ENCODE measurements at places on chromosomes 6 and 20. TPM values are rescaled to one million over a fixed set of nuclear protein-coding genes. Genes with fewer than 3 reads are reported as not detected.

- DNase-seq = no peak
Observed at GRCh38 chr6:158396136-158396535, 83.9 kb downstream of the TULP4 start.

- no peak for DNase-seq
Observed at GRCh38 chr6:105874835-105875626, 211.1 kb upstream of the PRDM1 start.

ANKRD6 gene
- 2.7 TPM for total RNA-seq

GRCh38 chr6:106556368-106556960, 72.8 kb downstream of the RTN4IP1 start:
- DNase-seq = no peak

- no peak for DNase-seq
Observed at GRCh38 chr6:136994782-136995181, 50.0 kb downstream of the IL20RA start.

- no peak for DNase-seq
Observed at GRCh38 chr6:125749865-125750691, 646 bp downstream of the HEY2 start.

MKKS gene
- 5.5 TPM for total RNA-seq

DNA sequence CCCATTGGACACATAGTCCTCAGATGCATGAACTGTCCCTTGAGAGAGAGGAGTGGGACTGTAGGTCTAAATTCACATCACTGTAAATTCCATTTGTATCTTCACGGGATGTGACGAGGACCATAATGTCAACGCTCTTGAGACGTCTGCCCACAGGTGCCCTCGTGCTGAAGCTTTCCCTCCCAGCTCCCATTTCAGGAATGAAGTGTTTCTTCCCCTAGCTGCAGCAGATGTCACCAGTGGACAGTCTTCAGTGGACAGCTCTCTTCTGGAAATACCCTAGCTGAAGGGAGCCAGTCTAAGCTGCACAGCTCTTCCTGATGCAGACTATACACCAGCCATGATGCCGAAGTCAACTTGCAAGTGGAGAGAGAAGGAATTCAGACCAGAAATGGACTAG, 217.4 kb upstream of the ECI2 start:
- no peak for DNase-seq

- DNase-seq = no peak
Observed at GRCh38 chr20:24124003-24124402, 135.4 kb upstream of the GGTLC1 start.

DNA sequence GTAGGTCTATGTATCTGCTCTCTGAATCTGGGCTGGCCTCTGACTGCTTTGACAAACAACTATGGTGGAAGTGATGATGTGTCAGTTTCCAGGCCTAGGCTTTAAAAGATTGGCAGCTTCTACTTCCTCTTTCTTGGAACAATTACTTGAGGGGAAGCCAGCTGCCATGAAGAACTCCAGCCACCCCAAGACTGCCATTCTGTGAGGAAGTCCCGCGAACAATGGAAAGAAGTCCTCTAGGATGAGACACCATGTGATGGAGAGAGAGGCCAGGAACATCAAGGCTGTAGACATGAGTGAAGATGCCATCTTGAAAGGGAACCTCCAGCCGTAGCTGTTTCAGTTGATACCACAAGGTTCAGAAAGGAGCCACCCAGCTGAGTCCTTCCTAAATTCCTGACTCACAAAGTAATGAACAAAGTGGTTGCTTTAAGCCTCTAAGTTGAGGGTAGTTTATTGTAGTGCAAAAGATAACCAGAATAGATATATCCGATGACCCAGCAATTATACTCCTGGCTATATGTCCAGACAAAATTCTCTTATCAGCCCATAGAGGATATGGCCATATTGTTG, 15.3 kb upstream of the TCF15 start:
- DNase-seq = no peak

DNA sequence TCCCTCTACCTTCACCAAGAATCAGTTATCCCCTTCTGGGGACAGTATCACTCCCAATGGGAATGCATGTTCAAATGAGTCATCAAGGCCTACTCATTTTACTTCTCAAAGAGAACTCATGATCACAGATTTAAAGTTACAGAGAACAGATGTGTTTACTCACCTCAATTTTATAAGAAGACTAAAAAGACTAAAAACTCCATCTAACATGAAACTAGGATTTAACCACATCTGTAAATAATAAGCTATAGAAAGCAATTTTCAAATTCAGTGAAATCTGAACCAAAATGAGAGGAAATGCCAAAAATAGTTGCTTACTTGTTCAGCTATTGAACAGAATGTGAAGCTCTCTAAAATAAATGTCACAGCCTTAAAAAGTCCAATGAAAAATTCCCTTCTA, 300.1 kb upstream of the KCNQ5 start:
- no peak for DNase-seq

FAM83D gene
- total RNA-seq = 1.4 TPM

DNA sequence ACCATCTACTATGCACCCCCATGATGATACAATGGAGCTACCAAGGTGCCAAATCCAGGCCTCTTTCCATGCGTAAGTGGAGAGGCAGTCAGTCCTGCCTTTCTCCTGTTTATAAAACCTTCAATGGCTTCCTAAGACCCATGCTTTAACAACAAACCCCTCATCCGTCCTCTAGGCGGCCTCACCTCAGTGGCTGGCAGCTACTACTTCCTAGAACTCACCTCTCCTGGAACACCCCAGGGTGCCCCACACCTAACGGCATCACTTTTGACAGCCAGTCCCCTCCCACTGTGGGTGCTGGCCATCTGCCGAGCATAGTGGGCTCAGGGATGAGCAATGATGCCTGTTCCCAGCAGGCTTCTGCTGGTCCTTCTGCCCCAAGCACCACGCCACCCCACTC, 80.0 kb upstream of the TAB2 start:
- no peak for DNase-seq

DNA sequence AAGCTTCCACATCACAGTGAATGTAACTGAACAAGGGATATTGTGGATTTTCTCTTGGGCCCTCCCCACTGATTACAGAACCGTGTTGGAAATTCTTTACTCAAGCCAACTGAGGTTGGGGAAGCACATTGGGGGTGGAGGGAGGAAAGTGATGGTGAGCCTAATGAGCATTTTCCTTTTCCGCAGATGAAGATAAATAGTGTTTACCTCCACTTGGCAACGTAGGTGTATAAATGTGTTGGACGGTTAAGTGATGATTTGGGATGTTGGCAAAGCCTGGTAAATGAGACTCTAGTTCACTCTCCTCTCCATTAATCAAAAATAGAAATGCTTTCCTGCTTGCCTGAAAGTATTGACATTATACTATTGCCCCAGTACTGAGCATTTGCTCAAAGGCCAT, 27.1 kb upstream of the NRN1 start:
- no peak for DNase-seq

DNA sequence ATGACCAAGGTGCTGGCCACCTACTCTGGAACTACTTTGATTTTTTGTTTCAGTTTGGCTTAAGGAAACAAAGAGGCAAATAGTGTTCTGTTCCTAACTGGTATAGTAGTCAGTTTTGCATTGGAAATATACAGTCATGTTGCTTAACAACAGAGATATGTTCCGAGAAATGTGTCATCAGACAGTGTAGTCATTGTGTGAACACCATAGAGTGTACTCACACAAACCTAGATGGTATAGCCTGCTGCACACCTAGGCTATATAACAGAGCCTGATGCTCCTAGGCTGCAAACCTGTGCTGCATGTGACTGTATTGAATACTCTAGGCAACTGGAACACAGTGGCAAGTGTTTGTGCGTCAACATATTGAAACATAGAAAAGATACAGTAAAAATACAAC, 80.4 kb downstream of the ARID1B start:
- DNase-seq = no peak

DNA sequence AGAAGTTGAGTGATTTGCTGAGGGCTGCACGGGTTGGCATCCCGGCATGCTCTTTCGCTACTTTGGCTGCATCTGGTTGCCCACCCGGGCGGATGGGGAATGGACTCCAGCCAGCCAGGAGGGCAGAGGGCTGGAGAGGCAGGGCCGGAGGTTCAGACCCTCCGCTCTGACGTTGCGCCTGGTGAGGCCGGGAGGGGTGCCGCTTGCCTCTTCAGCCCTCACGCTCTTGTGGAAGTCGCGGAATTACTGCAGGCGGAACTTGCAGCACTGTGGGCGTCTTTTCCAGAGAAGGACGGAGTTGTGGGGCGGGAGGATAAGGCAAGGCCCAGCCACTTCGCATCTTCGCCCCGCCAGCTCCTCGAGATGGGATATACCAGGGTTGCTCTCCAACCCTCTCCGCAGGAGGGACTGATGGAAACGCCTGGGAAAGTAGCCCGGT, 656 bp downstream of the RTEL1 start:
- DNase-seq = no peak

FAM83B gene
- total RNA-seq = 0.05 TPM

DNA sequence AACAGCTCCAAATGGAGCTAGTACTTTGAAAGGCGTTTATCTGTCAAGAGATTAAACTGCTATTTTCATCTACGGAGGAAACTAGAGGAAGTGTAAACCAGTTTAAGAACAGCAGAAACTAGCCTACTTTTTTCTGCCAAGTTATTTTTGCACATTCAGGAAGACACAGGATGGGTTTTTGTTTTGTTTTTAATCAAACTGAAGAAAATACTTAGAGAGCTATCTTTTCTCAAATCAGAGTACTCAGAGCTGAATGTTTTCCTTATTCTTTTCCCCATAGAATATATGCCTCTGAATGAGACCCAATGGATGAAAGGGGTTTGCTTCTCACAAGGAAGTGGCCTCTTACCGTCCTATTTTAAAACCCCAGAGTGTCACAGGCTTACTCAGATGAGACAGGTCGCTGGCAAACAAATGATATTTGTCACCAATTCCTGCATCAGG, 538.5 kb downstream of the CD83 start:
- DNase-seq = no peak

GPR6 gene
- not detected for total RNA-seq

BTBD3 gene
- 3.0 TPM for total RNA-seq

DNA sequence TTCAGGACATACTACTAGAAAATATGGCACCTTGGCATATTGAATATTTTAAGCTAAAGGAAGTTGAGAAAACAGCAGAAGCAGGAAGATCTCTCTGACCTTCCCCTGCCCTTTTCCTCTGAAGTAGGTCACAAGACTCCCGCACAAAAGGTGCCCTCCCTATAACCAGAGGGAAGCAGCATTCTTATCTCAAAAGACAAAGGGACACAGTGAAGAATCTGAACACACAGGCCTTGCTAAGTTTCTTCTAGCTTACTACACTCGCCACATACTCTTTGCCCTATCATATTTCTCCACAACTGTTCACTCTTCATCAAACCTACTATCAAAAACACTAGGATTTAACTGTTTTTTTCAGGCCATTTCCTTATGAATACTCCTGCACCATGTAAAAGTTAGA, 151.2 kb downstream of the ELOVL4 start:
- DNase-seq = no peak

TCF21 gene
- total RNA-seq = 0.05 TPM

GRCh38 chr6:53295176-53295575, 53.6 kb downstream of the ELOVL5 start:
- DNase-seq = no peak

KCNS1 gene
- total RNA-seq = 0.37 TPM

- DNase-seq = no peak
Observed at GRCh38 chr20:18273738-18274137, 14.6 kb upstream of the ZNF133 start.

DNA sequence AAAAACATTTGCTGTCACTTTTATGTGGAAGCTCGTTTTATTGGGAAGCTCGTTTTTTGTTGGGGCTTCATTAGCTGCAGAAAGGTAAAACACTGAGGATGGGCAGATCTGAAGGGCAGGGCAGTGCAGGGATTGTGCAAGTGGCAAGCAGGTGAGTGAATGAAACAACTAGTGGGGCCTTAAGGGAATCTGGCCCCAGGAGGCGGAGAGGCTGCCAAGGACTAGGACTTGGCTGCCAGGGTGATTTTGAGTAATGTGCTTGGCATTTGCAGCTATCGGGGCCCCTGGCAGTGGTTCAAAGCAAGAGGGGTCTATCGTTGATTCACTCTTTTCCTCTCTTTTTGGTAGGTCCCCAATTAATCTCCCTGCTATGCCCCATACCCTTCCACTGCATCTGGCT, 11.5 kb downstream of the IL22RA2 start:
- no peak for DNase-seq

- no peak for DNase-seq
Observed at GRCh38 chr6:39080246-39080875, 31.8 kb downstream of the GLP1R start.

Measured in activated T-cell treated with anti-CD3 and anti-CD28 coated beads, Interleukin-2, amount 50 U/mL, for 4 hours (primary cell).